ENCODE measurements at places on chromosomes 3 and 15.

- no peak for DNase-seq
These were observed 19.7 kb upstream of the CYP11A1 start for GRCh38 chr15:74387141-74387541.

DNA sequence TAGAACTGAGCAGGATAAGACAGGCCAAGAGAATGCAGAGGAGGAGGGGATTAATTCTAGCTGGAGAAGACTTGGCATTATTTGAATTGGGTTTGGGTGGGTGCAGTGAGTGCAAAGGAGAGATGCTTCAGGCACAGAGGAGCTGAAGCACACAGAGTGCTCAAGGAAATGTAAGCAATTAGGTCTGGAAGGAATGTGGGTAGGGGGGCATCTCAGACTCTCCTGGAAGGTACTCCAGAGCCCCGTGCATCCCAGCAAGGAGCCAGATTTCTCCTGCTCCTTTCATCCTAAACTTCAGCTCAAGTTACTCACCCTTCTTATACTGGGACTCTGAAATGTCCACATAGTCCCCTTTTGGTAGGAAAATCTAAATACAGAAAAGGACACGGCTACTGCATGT, 143.6 kb upstream of the PFN2 start:
- DNase-seq, result no peak

DNA sequence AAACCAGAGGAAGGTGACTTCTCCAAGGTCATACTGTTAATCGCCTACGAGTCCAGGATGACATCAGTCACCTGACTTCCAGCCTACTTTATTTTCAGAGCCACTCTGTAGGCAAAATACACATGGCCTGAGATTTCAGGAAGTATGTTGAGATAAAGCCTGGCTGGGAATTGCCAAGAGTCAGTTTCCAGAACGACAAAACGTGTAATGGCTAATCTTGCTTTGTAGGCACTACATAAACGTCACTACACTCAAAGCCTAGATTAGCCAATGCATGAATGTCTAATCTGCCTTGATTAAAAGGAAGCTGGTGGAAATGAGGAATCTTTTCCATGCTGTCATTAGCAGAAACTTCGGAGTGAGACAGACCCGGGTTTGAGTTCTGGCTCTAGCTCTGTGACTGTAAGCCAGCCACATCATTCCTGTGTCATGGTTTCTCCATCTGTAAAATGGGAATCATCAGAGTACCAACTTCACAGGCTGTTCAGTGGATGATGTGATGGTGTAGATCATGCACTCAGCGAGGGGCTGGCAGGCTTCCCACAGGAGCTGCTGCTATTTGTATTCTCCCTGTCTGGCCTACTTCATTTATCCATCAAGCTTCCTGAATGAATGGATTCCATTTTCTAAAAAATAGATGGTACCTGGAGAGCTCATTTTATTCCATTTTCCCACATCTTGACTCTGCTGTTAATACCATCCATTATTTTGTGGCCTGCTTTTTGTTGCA, 241.9 kb downstream of the XXYLT1 start:
- no peak for DNase-seq

- peak; percentile 25 for DNase-seq
These were observed 135.4 kb downstream of the UACA start for GRCh38 chr15:70627734-70628548.

DNA sequence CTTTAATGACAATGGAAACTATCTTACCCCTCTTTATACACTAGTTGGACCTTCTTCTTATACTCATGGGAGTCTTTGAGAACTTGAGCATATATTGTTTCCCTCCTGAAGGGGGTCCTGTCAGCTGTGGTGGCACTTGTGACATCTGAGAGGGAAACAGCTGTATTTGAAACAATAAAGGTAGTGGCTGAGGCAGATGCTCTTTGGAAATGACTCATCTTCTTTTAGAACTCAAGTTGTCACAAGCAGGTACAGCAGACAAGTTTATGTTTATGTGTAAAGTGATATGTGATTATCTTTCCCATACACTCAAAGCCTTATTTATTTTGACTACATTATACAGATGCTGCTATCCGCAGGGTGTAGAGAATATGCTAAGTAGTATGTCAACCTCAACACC, 220.0 kb upstream of the GRM7 start:
- no peak for DNase-seq

GRCh38 chr15:65286069-65286703, 497 bp downstream of the PARP16 start:
- DNase-seq, result peak; percentile 36

All from hematopoietic multipotent progenitor cell treated with erythropoietin and hydrocortisone succinate and interleukin-3 and kit ligand, for 8 days (in vitro differentiated cells).